GM23338 (cell line): ENCODE measurements at places on chromosomes 4 and X. TPM values are rescaled to one million over a fixed set of nuclear protein-coding genes. Genes with fewer than 3 reads are reported as not detected.
A peak's percentile ranks its signal among the peaks of the same experiment; 100 is the strongest.

GRCh38 chrX:486325-486724 lies 99.6 kb upstream of the PPP2R3B start:
- H3K36me3 ChIP-seq = no peaks in the 10 kb centered on the region
- no peak overlapping the region for H3K4me3 ChIP-seq
- H3K4me1 ChIP-seq = peaks cover 8% of the 10 kb centered on the region; the same call in 1 of the 2 replicates
- no peak overlapping the region for H3K27ac ChIP-seq
- DNase-seq = no peak

HERC5 gene
- 23.0 and 25.1 TPM in 2 replicates for total RNA-seq

SSX2B gene
- total RNA-seq = 0.17 TPM in 1 of 2 replicates, not detected in the other

GRCh38 chr4:65845199-65845773 lies 175.0 kb upstream of the EPHA5 start:
- H3K4me3 ChIP-seq = no peak overlapping the region
- H3K27ac ChIP-seq = no peak overlapping the region
- peaks cover 17% of the 10 kb centered on the region for H3K4me1 ChIP-seq
- no peaks in the 10 kb centered on the region for H3K27me3 ChIP-seq
- DNase-seq = no peak

F11 gene
- 1.5 and 2.1 TPM in 2 replicates for total RNA-seq

EDA gene
- total RNA-seq = 14.9 and 19.6 TPM in 2 replicates

- no peaks in the 10 kb centered on the region for H3K4me1 ChIP-seq
- H3K36me3 ChIP-seq = no peaks in the 10 kb centered on the region
- no peak overlapping the region for H3K4me3 ChIP-seq
- no peak for DNase-seq
- H3K27ac ChIP-seq = no peak overlapping the region
Observed at GRCh38 chr4:164438321-164438720, 315.6 kb upstream of the SMIM31 start.

DNA sequence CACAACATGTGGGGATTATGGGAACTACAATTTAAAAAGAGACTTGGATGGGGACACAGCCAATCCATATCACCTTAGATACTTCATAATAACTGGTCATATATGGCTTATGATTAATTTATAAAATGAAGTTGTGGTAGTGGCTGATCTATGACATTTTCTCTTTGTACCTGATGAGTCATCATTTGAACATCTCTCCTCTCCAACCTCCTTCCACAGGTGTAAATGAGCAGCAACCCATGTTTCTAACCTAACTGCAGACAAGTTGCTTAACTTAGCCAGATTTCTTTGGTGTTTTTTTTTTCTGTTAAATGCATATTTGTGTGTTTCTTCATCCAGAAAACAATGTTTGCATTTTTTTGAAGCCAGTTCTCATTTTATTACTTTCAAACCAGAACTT lies 42.6 kb downstream of the SPANXA2 start:
- no peak overlapping the region for H3K27ac ChIP-seq
- H3K4me3 ChIP-seq = no peak overlapping the region
- H3K36me3 ChIP-seq = no peaks in the 10 kb centered on the region
- no peaks in the 10 kb centered on the region for H3K4me1 ChIP-seq

DNA sequence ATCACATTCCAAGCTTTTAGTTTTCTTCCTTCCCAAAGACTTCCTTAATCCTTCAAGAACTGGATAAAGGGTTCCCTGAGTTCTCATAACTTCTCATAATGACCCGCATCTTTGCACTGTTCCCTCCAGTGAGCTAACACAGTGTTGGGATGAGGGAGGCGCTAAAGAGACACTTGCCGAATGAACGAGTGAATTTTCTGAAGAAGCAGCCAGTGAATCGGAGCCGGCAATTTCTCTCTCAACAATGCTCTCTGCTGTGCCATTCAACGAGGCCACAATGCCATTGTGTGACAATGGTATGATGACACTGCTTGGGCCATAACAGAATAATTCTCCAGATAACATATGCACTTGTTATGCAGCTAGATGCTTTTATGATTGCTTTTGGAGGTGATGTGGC lies 51.4 kb upstream of the ZFP42 start:
- no peak overlapping the region for H3K4me3 ChIP-seq
- no peaks in the 10 kb centered on the region for H3K36me3 ChIP-seq

DNA sequence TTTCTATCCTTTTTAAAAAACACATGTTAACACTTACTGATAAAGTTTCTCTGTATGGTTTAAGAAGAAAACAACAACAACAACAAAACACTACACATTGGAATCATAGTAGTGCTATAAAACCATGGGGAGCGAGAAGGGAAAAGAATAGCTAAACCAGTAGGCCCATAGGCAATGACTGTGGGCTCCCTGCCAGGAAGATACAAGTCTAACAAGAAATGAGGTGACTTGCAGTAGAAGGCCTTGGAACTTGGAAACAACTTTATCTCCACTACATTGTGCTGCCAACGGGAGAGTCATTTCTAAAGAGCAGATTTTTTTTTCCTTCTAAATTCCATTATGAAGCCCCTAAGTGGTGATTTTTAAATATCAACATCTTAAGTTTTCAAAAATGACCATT lies 78.0 kb downstream of the GPC4 start:
- peaks cover 25% of the 10 kb centered on the region for H3K4me1 ChIP-seq
- no peaks in the 10 kb centered on the region for H3K27me3 ChIP-seq
- H3K36me3 ChIP-seq = peaks cover 10% of the 10 kb centered on the region
- no peak overlapping the region for H3K4me3 ChIP-seq

DNA sequence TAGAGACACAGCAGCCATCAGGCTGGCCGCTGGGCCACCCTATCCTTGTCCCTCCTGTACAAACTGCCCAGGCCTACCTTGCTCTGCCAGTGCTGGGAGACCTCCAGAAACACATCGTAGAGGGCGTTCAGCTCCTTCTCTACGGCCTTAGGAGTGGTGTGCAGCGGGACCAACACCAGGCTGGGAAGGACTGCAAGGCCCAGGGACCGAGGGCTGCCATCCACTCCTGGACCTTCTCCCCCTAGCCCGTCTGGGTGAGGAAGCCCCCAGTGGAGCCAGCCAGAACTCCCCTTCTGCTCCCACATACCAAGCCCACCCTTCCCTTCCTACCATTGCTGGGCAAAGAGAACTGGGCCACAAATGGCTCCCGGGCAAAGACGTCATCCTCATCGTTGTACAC lies 5.0 kb downstream of the RPL10 start:
- H3K27me3 ChIP-seq = no peaks in the 10 kb centered on the region
- no peak overlapping the region for H3K27ac ChIP-seq
- H3K36me3 ChIP-seq = peaks cover 4% of the 10 kb centered on the region; the same call in 1 of the 2 replicates

- H3K27me3 ChIP-seq = no peaks in the 10 kb centered on the region
- H3K4me3 ChIP-seq = no peak overlapping the region
- H3K4me1 ChIP-seq = no peaks in the 10 kb centered on the region
- DNase-seq = no peak
Observed at GRCh38 chr4:166518315-166518714, 645.3 kb downstream of the TLL1 start.

DNA sequence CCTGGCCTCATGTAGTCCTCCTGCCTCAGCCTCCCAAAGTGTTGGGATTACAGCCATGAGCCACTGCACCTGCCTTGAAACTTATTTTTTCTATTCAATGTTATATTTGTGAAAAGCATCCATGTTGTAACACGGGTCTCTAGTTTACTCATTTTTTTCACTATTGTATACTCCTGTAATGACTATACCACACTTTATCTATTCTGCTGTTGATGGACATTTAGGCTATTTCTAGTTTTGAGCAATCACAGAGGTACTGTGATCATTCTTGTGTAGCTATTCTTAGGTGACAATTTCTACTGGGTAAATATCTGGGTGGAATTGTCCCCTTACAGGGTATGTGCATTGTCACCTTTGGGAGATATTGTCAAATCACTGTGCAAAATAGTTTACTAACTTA lies 3.6 kb downstream of the DRP2 start:
- no peaks in the 10 kb centered on the region for H3K36me3 ChIP-seq
- no peak for DNase-seq
- H3K4me1 ChIP-seq = no peaks in the 10 kb centered on the region
- no peak overlapping the region for H3K27ac ChIP-seq
- no peak overlapping the region for H3K4me3 ChIP-seq
- H3K27me3 ChIP-seq = no peaks in the 10 kb centered on the region

DNA sequence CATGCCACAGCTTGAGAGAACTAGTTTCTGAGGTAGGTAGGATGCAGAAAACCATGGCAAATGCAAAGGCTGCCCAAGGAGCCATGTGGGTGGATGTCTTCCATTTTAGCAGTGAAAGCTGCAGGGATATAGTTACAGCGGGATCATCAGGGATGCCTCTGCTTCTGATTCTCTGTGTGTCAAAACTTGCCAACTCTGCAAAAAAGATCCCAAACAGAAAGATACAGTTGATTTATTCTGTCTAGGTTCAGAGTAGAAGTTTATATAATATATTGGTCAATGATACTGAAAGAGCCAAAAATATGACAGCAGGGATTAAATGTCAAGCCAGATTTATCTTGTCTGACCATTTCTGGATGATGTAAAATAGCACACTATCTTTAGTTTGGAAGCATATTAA lies 42.4 kb upstream of the SFRP2 start:
- no peak for DNase-seq
- H3K4me3 ChIP-seq = no peak overlapping the region
- H3K27me3 ChIP-seq = no peaks in the 10 kb centered on the region
- 0 out of 2 replicates have a peak, but pooled peaks cover 3% of the 10 kb centered on the region for H3K4me1 ChIP-seq
- H3K27ac ChIP-seq = no peak overlapping the region

DNA sequence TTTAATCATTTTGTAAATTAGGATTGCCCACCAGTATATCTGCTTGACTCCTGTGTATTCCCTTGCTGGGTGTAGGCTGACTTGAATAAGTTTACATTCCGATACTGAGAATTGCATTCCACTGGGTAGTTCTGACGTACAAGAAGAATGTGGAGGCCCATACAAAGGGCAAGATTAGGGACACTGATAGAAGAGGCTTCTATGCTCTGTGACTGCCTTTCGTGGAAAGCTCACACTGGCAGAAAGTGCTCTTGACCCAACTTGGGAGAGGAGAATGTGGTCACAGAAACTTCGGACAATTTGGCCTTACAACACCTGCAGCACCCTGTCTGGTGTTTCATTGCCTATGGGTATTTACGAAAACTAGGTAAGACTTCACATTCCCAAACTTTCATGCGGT lies 126.3 kb downstream of the RAPGEF2 start:
- no peak overlapping the region for H3K4me3 ChIP-seq
- H3K27ac ChIP-seq = no peak overlapping the region
- peak; percentile 77 for DNase-seq
- no peaks in the 10 kb centered on the region for H3K27me3 ChIP-seq

PNMA6F gene
- total RNA-seq = 0.78 and 0.83 TPM in 2 replicates
